ENCODE measurements at places on chromosomes 6 and 20.

- DNase-seq = no peak
Observed at GRCh38 chr6:50823094-50823920, 4.6 kb downstream of the TFAP2B start.

GRCh38 chr6:17289630-17290061, 8.5 kb downstream of the RBM24 start:
- no peak for DNase-seq

DNA sequence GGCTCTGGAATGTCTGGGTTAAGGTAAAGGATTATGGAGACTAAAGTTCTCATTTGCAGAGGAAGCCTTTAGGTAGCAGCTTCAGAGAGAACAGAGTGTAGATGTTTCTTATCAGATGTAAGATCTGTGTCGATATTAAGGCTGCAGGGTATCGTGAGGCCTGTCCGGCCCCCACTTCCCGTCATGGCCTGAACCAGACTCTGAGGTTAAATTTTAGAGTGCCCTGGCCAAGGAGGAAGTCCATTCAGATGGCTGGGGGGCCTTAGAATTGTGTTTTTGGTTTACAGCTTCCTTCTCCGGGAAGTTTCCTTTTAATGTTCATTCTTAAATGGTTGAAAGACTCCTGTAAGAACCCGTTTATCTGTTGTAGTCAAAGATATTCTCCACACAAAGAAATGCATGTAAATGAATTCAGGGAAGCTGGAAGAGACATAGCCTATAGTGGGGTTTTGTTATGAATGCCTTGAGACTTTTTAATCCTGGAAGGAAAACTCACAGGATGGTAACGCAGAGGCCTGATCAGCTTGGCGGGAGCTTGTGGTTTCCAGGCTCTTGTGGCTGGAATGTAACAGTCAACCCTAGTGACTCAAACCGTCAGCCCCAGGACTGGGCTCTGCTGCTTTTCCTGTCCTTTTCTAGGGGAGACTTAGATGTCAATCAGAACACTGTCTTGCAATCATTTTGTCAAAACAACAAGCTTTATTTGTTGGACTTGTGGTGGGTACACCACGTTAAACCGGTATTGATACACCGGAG, 34.7 kb downstream of the KIF25 start:
- no peak for DNase-seq

GRCh38 chr20:43710370-43711044, 16.3 kb downstream of the GTSF1L start:
- DNase-seq = no peak

DNA sequence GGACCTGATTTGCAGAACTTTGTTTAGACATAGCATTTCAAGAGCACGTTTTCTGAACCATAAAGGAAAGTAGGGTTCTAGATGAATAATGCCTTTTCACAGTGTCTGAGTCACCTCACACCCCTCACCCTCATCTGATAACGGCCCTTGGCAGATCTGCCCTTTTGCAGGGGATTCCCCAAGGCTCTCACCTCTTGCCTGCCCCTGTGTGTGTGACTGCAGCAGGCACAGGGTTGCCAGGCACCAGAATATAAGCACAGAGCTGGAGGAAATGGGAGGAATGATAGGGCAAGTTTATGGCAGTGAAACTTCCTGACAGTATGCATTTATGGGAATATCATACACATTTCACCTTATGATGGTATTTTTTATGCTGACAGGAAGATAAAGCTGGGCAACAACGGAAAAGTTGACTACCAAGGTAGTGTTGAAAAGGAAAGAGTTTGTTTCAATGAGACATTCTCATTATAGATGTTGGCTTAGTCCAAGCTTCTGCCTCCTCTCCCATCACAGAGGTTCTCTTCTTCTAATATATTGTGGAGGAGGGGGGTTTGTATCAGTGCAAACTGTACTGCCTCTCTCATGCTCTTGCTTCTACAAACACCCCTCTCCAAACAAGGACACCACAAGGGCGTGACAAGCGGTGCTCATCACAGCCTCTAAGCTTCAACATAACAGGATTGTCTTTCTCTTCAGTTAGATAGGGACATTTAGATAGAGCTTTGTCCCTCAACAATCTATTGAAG, 101.5 kb upstream of the BACH2 start:
- no peak for DNase-seq

- peak; percentile 15 for DNase-seq
Observed at GRCh38 chr20:63895952-63896263, 982 bp downstream of the DNAJC5 start.

DNA sequence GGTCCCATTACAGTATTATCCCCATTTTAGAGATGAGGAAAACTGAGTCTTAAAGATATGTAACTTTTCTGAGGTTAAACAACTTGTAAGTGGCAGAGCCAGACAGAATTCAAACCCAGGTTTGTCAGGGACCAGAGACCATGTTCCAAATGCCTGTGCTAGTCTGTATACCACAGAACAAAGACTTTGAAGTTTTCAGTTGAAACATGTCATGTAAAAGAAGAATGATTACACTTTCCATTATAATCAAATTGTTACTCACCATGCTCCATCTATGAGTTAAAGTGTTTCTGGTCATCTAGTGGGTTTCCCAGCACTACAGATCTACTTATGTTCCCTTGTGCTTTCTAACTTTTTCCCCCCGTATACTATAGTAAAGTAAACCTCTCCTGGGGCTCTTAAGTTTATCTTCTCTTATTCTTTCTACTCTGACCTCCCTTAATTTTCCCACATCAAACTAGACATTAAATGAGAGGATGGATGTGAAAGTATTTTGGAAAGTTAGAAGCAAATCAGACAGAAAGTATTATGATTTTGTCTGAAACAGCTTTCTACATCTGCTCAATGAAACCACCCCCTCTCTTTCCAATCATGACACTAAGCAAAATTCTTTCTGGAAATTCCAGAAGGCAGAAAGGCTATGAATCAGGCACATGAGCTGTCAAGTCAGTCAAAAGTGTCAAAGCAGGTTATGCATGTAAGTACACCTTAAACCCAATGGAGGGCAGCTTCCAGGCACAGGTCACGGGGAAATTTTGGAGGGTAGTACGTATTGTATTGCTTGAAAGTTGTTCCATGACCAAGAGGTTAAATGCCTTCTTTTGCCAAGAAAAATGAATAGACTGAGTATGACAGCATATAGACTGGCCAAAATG, 132.7 kb upstream of the MAP3K7 start:
- no peak for DNase-seq

GRCh38 chr20:23533161-23533560, 35.1 kb downstream of the CST9L start:
- no peak for DNase-seq

DNA sequence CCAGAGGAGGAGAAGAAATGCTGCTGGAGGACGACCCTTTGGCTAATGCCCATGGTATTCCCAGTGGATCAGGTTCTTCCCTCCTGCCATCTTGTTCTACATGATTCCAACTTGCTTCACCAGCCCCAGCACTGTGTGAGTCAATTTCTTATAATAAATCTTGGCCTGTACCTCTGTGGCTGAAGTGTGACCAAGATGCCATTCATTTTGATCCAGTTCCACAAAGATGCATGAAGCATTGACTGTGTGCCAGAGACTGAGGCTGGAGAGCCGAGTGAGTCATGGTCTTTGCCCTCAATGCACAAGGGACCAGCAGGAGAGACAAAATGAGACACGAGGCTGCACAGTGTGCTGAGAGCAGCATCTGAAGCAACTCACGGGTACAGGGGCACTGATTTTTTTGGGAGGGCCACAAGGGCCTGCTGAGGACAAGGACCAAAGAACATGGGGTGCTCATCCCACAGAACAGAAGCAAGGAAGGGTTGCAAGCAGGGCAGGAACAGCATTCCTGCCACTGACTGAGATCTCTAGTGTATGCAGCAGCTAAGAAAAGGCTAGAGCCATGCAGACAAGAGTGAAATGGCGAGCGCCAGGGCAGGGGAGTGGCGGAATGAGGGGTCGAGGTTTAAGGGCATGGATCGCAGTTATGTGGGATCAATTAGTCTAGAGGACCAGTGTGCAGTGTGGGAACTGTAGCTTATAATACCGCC, 207.0 kb downstream of the THBS2 start:
- DNase-seq = no peak

GRCh38 chr6:16653226-16653625, 108.0 kb downstream of the ATXN1 start:
- DNase-seq = no peak

GRCh38 chr20:38973645-38974044, 11.5 kb downstream of the DHX35 start:
- no peak for DNase-seq

DNA sequence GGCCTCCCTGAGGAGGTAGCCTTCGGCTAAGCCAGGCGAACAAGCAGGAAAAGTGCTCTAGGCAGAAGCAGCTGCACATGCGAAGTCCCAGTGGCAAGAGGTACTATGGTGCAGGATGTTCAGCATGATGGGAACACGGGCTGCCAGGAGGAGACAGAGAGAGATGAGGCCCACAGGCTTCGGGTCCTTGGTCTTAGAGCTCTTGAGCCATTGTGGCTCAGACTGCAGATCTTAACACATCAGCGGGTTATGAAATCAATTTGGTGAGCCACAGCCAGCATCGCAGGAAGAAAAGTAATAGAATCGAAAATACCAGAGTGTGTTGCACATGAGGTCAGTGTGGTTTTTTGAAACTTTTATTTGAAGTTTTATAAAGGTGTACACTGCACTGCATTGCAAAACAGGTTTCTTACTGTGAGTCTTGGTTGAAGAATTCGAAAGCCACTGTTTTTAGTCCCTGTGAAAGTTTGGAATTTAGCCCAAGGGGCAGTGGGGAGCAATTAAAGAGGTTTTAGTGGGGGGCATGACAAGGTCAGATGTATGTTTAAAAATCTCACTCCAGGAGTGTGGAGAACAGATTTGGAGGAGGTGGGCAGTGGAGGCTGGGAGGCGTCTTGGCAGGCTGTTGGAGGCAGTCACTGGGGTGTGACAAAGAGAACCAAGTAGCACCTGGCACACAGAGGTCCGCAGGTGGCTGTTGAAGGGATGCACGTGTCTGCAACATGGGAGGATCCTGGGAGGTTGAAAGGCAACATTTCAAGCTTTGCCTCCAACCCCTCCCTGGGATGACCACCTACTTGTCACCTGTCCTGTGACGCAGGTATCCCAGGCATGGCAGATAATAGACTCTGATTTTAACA, 69.3 kb downstream of the EYA2 start:
- DNase-seq = no peak

DNA sequence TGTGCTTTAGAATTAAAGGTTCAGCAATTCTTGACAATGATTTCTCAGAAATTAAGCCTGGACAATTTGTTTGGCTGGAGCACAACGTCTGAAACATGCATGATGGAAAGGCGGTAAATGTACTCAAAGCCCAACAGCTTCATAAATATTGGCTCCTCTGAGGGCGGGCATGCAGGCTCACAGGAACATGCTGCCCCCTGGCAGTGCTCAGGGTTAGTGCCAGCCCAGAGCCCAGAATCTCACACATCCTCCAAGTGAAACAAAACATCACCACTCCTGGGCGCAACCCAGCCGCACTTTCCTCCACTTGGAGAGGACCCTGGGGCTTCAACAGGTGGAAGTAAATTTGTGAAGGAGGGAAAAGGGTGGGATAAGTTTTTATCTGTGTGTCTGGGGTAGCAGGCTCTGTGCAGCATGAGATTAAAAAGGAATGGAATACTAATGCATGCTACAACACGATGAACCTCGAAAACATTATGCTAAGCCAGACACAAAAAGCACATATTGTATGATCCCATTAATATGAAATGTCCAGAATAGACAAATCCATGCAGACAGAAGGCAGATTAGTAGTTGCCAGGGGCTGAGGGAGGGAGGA, 54.1 kb upstream of the PTPRT start:
- DNase-seq = no peak

- no peak for DNase-seq
Observed at GRCh38 chr20:59667131-59667530, 62.8 kb downstream of the PHACTR3 start.

Data from left renal cortex interstitium (tissue), 4 donors.